ENCODE measurements at places on chromosomes 4 and X. TPM values are rescaled to one million over a fixed set of nuclear protein-coding genes. Genes with fewer than 3 reads are reported as not detected.

Gene PRRG3
- not detected for total RNA-seq

Gene AVPR2
- total RNA-seq: not detected

Gene KCNIP4
- not detected for total RNA-seq

Gene SERPINA7
- not detected for total RNA-seq

Gene NR3C2
- 6.8 TPM for total RNA-seq

Gene N4BP2
- total RNA-seq: 4.8 TPM

Gene GK2
- not detected for total RNA-seq

Gene INTU
- 2.9 TPM for total RNA-seq

Gene ANK2
- 226 TPM for total RNA-seq

Gene MAGEE1
- 2.1 TPM for total RNA-seq

Gene SSX4B
- not detected for total RNA-seq

Gene VCX
- not detected for total RNA-seq

Gene CLGN
- total RNA-seq: 0.81 TPM

Gene TMPRSS11D
- not detected for total RNA-seq

Gene NEIL3
- total RNA-seq: 6.6 TPM

Gene PRKG2
- total RNA-seq: 0.56 TPM

Gene LIMCH1
- total RNA-seq: 58.1 TPM

Gene TMEM185A
- 22.9 TPM for total RNA-seq

Gene SERTM2
- not detected for total RNA-seq

Gene USP17L26
- total RNA-seq: not detected

Gene BTK
- not detected for total RNA-seq

Gene DNAAF6
- not detected for total RNA-seq

Gene TCEAL6
- total RNA-seq: not detected

Gene TMPRSS11B
- not detected for total RNA-seq

Gene AKAP4
- not detected for total RNA-seq

Gene FREM3
- 0.44 TPM for total RNA-seq

Gene FGFRL1
- 15.7 TPM for total RNA-seq

Gene ARL9
- 0.13 TPM for total RNA-seq

Gene STOX2
- total RNA-seq: 1.8 TPM

Data from aortic smooth muscle cell (primary cell).